ENCODE measurements at places on chromosomes 3 and 15.
A peak's percentile ranks its signal among the peaks of the same experiment; 100 is the strongest.

- no peak for DNase-seq
Observed at GRCh38 chr3:191240486-191240885, 41.4 kb downstream of the OSTN start.

GRCh38 chr3:156273111-156273694 is 152.8 kb downstream of the KCNAB1 start:
- no peak for DNase-seq

DNA sequence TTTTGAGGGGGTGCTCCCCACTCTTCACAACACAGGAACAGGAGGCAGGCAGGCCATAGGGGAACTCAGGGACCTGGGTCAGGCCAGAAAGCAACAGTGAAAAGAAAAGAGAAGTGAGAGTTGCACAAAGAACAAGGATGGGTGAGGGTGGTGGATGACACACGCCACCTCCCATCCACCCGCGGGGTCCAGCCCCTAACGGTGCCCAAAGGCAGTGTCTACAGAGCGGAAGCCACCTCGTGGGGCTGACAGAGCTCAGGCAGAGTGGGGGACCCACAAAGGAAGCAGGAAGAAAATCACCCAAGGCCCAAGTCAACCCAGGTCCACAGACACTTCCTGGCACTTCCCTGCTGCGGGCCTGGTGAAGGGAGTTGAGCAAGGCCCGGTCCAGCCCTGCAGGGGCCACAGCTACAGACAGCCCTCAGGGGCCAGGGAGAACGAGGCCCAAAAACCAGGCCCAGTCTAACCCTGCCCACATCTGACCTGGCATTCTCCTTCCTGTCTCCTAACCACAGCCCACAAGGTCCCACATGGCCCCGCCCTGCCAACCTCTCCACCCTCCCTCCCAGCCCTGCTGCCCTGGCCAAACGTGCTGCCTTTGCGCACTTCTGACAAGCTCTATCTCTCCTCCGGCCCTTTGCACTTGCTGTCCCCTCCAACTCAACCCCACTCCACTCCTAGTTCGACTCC is 5.9 kb downstream of the NUP210 start:
- DNase-seq: peak; percentile 57

- no peak for DNase-seq
Observed at GRCh38 chr3:189985948-189986347, 134.7 kb downstream of the P3H2 start.

Measured in activated CD8-positive, alpha-beta memory T cell treated with anti-CD3 and anti-CD28 coated beads for 4 hours (primary cell).